ENCODE measurements at places on chromosomes 11 and 22. TPM values are rescaled to one million over a fixed set of nuclear protein-coding genes. Genes with fewer than 3 reads are reported as not detected.
A peak's percentile ranks its signal among the peaks of the same experiment; 100 is the strongest.

DNA sequence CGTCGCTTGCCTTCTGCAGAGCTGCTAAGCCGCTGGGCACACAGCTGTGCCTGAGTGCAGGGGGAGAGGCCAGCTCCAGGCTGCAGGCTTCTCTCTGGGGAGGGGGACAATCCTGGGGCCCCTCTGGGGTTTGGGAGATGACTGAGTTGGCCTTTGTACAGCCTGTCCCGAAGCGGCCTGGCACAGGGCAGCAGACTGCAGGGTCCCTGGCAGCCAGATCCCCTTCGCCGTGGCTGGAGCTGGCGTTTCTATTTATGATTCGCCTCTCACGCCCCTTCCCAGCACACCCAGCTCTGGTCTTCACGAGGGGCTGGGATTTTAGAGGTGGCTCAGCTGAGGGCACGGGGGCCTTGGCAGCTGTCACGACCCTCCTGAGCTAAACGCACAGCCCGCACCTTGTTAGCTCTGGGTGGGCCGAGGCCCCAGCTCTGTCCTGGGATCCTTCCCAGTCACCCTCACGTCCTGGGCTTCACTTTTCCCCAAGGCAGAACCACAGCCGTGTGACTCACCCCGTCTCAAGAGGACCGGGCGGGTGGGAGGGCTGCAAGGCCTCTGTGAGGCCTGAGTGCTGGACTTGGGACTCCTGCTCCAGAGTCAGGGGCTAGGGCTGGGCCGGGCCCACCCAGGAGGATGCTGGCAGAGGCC lies 18.4 kb downstream of the OSBPL5 start:
- no peak for DNase-seq

DNA sequence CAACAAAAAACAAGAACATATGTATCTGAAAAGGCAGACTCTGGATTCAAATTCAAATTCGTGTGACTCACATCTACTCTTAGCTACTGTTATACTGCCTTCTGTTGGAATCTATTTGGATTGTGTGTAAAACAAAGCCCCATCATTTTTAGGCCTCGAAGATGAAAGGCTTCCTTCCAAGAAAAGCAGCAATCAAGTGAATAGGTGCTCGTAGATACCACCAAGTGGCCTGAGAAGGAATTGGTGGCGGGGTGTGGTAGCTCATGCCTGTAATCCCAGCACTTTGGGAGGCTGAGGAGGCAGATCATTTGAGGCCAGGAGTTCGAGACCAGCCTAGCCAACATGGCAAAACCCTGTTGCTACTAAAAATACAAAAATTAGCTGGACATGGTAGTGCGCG lies 4.2 kb downstream of the GRAMD1B start:
- DNase-seq: peak; percentile 64

GRCh38 chr22:29456211-29456671 lies 17.9 kb downstream of the RFPL1 start:
- DNase-seq: no peak

DNA sequence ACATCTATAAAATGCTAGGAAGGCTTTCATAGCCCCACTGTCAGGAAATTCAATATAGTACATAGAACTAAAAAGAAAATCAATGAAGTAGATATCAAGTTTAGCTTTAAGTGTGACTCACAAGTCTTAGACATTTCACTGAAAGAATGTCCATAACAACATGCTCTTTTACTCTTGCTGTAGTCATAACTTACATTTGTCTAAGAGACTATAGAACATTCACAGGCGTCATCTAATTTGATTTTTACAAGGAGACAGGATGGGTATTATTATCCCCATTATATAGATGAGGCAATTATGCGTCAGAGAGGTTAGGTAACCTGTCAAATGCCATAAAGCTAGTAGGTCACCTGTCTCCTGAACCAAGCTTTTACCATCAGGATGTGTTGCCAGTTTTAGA lies 36.9 kb downstream of the BDNF start:
- DNase-seq: no peak

DNA sequence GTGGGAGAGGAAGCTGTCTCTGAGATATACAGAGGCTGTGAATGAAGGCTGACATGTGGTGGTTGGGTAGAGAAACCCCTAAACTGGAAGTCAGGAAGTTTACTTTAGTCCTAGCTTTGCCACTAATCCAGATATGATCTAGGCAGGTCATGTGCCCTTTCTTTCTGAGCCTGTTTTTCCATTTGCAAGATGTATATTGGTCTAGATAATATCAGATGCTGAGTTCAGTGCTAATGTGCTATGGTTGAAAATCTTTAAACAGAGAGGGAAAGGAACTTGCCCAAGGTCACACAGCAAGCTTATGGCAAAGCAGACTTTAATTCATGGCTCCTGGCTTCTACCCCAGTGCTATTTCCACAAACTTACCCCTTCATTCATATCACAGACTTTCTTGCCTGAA lies 25.7 kb upstream of the TPBGL start:
- no peak for DNase-seq

- DNase-seq: peak; percentile 39
Measured at GRCh38 chr22:37636186-37636948, 3.1 kb upstream of the SH3BP1 start.

GRCh38 chr11:11451501-11452005 lies 98.5 kb upstream of the CSNK2A3 start:
- no peak for DNase-seq

Gene TPBGL
- total RNA-seq: 0.21 TPM

Gene OR51T1
- not detected for total RNA-seq

Gene CD82
- 239 TPM for total RNA-seq
